Stimulated activated CD8-positive, alpha-beta memory T cell treated with anti-CD3 and anti-CD28 coated beads, Interleukin-7, amount 100 ng/mL, for 1 hour (primary cell): ENCODE measurements at places on chromosomes 5 and 9.

- no peak for DNase-seq
These were observed 33.6 kb upstream of the SARDH start for GRCh38 chr9:133771486-133772482.

GRCh38 chr5:1027631-1028441 is 19.2 kb downstream of the NKD2 start:
- no peak for DNase-seq

GRCh38 chr5:80629281-80629680 is 25.2 kb upstream of the MSH3 start:
- DNase-seq = no peak

DNA sequence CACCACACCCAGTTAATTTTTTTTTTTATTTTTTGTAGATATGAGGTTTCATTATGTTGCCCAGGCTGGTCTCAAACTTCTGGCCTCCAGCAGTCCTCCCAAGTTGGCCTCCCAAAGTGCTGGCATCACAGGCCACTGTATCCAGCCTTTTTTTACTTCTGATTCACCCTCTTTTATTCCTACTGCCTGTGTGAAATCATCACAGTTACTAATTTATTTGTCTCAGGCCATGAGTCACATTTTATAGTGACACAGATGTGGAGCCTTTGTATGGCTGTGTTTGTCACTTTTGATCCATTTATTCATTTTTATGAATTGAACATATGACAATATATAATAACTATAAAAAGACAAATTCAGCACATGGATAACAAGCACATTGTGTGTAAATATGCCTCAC is 67.1 kb upstream of the SNX2 start:
- no peak for DNase-seq

DNA sequence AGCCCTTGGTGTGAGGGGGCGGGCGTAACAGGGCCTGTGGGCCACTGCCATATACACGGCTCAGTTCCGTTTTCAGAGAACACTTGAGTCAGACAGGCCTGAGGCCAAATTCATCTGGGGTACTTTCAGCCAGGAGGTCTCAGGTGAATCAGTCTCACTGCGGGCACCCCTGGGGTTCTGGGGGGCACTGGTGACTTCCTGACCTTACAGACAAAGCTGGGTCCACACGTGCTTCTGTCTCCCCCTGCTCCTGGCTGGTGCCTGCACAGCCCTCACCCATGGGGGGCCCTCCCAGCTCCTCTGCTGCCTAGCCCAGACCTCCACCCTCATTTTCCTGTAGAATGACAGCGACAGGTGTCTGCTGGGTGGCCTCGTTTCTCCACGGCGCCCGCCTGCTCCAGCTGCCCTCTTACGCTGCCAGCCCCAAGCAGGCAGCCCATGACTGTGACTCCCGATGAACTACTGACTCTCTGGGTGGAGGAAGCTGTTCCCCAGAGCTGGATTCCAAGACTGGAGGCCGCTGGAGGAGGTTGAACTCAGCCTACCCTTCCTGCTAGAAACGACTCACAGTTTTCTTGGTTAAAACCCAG is 374.1 kb upstream of the IRX4 start:
- DNase-seq = no peak

GRCh38 chr9:116700882-116701865 is 14.1 kb downstream of the TRIM32 start:
- no peak for DNase-seq

- no peak for DNase-seq
These were observed 837.0 kb downstream of the DNAH5 start for GRCh38 chr5:13107537-13107936.

DNA sequence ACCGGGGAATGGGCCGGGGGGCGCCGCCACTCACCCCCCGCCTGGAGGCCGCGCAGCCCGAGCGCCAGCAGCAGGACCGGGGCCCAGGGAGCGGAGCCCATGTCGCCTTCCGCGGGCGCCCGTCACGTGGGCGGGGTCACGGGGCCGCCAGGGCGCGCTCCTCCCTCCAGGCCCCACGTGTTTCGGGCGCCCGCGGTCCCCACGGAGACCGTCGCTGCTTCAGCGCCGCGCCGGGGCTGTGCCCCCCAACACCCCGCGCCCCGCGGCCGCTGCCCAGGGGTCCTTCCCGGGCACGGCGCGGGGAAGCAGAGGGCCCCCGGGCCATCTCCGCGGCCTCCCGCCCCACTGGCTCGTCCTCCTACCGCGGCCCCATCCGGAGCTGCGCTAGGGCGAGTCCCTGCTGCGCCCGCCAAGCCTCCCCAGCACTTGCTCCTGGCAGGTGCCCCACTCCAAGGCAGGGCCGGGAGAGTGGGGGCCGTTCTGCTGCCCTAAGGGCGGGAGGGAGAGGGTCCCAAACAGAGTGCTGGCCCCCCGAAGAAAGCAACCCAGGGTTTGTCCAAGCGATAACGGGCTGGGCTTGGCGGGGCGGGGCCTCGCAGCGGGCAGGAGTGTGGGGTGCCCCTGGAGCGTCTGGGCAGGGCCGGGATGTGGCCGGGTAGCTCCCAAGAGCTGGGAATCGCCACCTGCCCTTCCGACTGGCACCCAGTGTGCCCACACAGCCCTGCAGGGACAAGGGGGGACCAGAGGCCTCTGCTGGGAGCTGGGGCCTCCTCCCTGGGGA is at the start of gene DPP7:
TSS of gene DPP7 (minus strand) at position 121 of the 781 bp plus-strand sequence. CDS start at position 101, 20 bp downstream.
- DNase-seq = peak; percentile 56
